ENCODE measurements at places on chromosomes 12 and 14.

GRCh38 chr12:3308063-3308462 lies 182.9 kb upstream of the PRMT8 start:
- no peak for DNase-seq

- no peak for DNase-seq
Observed at GRCh38 chr14:103517721-103518421, 4.8 kb downstream of the CKB start.

GRCh38 chr14:97178781-97179180 lies 381.6 kb downstream of the VRK1 start:
- no peak for DNase-seq

GRCh38 chr12:59055204-59055860 lies 135.0 kb upstream of the LRIG3 start:
- DNase-seq, result no peak

DNA sequence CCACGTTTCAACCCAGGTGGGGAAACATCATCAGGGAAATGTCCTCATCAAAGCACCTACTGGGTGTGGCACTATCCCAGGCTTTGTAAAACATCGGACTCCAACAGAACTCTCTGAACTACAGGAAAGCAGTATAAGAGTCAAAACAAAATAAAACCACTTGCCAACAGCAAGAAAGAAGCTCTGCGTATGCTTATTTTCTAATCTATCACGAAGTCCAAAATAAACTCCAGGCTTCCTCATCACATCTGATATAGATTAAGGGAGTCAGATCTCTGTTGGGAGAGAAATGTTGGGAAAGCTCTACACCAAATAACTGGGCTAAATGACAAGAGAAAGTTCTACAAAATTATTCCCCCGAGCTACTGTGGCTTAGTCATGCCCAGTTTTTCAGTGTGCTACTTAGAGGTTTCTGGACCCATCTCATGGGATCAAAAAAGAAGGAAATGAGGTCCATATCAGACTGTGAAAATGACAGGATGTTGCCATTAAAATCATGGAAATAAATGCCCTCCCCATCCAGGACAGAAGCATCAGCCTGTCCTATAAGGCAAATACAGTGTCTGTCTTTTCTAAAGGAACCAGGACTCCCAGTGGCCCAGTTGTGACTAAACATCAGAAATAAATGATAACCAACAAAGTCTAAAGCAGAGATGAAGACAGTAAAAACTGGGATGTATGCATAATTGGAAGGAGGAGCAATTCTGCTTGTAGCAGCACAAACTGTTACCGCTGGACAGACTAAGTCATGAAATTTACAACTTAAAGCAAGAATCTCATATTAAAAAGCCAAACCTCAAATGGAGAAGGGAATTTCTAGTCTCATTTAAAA lies 149.5 kb downstream of the STXBP6 start:
- DNase-seq, result no peak

DNA sequence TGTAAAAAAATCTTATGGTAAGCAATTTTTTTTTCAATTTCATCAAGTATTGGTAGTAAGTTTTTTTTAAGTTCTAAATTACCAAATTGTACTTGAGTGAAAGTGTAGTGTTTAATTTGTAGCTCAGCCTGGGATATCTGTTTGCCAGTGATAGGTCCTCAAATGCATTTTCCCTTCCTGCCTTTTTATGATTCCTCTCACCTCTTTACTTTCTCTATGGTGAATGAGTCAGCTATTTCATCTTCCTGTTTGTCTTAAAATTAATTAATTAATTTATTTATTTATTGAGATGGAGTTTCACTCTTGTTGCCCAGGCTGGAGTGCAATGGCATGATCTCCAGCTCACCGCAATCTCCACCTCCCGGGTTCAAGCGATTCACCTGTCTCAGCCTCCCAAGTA lies 10.6 kb downstream of the SRP54 start:
- DNase-seq, result no peak

GRCh38 chr12:10189653-10190052 lies 10.8 kb downstream of the TMEM52B start:
- no peak for DNase-seq

DNA sequence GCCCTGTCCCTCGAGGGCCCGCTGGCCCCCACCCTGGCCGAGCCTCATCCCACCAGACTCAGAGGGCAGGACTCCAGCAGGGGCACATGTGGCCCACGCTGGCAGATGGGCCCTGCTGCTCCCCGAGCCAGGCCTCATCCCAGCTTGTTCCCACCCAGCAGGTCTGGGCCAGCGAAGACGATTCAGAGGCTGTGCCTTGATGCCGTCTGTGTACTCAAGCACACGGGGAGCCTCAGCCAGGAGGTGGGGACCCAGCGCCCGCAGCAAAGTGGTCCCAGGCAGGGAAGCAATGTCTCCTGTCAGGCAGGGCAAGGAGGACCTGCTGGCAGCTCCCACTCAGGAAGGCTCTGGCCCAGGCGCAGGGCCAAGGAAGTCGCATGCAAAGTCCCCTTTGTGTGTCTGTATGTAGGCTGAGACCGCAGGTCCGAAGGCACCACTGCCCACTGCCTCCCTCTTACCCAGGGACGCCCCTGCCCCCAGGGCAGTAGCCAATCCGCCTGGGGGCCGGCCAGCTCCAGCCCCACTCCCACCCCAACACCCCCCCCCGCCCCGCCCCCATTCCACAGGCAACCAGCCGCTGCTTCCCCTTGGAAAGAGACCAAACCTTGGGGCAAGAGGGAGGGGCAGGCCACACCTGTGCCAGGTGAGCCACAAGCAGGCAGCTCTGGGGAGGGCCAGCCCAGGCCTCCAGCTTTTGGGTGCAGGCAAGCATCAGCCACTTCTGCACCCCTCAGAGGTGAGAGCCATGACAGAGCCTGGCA lies 9.4 kb downstream of the DEGS2 start:
- no peak for DNase-seq

- DNase-seq, result no peak
Observed at GRCh38 chr12:69676257-69677012, 22.7 kb downstream of the BEST3 start.

GRCh38 chr14:31965735-31966598 lies 111.1 kb upstream of the ARHGAP5 start:
- DNase-seq, result no peak

DNA sequence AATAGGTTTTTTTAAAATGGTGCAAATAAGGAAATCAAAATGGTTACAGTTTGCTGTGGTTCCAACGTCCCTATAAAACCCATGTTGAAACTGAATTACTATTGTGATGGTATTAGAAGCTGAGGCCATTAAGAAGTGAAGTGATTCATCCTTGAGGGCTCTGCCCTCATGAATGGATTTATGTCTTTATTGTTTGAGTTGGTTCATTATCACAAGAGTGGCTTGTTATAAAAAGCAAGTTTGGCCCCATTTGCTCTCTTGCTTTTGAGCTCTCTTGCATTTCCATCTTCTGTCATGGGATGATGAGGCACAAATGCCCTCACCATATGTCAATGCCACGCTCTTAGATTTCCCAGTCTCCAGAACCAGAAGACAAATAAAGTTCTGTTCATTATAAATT lies 62.3 kb downstream of the PRKD1 start:
- DNase-seq, result no peak

DNA sequence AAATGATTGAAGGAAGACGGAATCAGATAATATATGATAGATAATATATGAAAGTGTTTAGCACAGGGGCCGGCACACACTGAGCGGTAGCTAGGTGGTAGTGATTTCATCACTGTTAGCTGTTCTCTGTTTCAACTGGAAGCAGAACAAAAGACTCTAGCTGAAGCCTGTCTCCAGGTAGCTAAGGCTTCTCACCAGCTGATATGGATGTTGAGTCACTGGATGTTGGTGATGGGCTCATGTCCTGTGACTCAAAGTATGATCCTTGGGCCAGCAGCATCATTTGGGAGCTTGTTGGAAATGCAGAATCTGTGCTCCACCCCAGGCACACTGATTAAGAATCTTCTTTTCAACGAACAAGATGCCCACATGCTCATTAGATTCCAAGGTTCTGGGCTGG lies 21.7 kb upstream of the KCNA5 start:
- no peak for DNase-seq

DNA sequence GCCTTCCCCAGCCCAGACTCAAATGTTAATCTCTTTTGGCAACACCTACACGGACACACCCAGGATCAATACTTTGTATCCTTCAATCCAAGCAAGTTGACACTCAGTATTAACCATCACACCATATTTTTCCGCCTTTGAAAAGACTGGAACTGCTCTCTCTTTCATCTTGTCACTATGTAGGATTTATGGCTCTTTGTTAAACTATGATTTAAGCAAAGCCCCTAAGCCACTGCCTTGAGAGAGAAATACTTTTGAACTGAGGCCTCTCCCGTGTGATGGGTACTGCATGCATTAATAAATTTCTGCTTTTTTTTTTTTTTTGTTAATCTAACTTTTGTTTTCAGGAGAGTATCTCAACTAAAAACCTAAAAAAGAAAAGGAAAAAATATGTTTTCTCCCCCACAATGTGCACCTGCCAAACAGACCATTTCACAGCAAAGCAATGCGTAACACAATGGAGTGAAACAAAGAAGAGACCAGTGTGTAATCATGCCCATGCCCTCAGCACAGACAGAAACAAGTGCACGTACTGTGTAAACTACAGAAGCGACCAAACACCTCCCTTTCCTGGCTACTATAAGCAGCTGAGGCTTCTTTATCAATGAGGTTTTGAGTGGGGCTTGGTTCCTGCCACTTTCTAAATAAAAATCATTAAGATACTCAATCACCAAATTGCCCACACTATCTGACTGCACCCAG lies 28.3 kb upstream of the ETFBKMT start:
- no peak for DNase-seq

Measured in stimulated activated CD4-positive, alpha-beta T cell treated with anti-CD3 and anti-CD28 coated beads, Interleukin-2, amount 100 ng/mL, for 48 hours (primary cell).